ENCODE measurements at places on chromosomes 11 and 22. TPM values are rescaled to one million over a fixed set of nuclear protein-coding genes. Genes with fewer than 3 reads are reported as not detected.

GRCh38 chr11:131754671-131755070 is 384.3 kb downstream of the NTM start:
- no peak for DNase-seq

DNA sequence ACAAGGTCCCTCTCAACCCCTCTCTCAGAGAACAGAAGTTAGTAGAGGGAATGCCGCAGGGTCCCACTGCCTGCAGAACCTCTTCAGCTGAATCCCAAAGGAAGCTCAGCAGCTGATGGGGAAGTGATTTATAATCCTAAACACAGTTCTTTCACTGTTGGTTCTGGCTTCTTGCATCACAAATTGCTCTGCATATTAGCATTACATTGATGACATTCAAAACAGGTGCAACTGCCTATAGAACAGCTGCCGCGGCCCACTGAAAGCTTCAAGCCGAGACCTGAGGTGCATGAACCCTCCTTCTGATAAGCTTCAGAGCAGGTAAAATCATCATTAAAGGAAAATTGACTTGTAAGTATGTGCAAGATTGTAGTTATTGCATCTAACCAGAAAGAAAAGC is 75.2 kb upstream of the KIRREL3 start:
- no peak for DNase-seq

- DNase-seq = no peak
Observed at GRCh38 chr11:7531011-7531410, 17.2 kb downstream of the PPFIBP2 start.

GRCh38 chr11:17859552-17859951 is 125.0 kb downstream of the KCNC1 start:
- DNase-seq = no peak

DNA sequence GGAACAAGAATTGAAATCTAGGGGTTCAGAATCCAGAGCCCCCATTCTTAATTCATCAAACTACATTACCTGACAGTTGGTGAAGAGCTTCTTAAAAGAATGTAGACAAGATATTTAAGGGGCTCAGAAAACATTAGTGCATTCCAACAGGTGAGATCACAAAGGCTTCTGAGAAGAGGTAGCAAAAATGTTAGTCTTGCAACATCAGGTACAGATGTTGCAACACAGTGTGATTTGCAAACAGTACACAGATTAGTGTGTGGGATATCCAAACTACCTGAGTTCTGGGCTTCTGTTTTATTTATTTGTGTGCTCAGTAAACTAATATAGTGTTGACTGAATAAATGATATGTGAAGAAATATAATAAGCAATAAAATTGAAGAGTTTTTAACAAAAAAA is 11.8 kb downstream of the CASP4 start:
- no peak for DNase-seq

- no peak for DNase-seq
Observed at GRCh38 chr11:41056892-41057569, 402.4 kb downstream of the LRRC4C start.

GRCh38 chr11:62680825-62681240 is 2.0 kb upstream of the UBXN1 start:
- no peak for DNase-seq

GRCh38 chr22:23066200-23067022 is 3.9 kb upstream of the GNAZ start:
- no peak for DNase-seq

GRCh38 chr11:62725646-62726045 is 1.6 kb downstream of the HNRNPUL2 start:
- DNase-seq = no peak

- DNase-seq = no peak
Observed at GRCh38 chr11:62880231-62880802, 379 bp upstream of the SLC3A2 start.

GRCh38 chr11:18802381-18803257 is 11.0 kb upstream of the PTPN5 start:
- DNase-seq = peak; percentile 54

GRCh38 chr22:43925433-43926348 is 2.1 kb downstream of the PNPLA3 start:
- no peak for DNase-seq

GRCh38 chr22:36713436-36713835 is 9.9 kb upstream of the CACNG2 start:
- DNase-seq = no peak

GRCh38 chr11:6270584-6271246 is 11.1 kb downstream of the CCKBR start:
- no peak for DNase-seq

DNA sequence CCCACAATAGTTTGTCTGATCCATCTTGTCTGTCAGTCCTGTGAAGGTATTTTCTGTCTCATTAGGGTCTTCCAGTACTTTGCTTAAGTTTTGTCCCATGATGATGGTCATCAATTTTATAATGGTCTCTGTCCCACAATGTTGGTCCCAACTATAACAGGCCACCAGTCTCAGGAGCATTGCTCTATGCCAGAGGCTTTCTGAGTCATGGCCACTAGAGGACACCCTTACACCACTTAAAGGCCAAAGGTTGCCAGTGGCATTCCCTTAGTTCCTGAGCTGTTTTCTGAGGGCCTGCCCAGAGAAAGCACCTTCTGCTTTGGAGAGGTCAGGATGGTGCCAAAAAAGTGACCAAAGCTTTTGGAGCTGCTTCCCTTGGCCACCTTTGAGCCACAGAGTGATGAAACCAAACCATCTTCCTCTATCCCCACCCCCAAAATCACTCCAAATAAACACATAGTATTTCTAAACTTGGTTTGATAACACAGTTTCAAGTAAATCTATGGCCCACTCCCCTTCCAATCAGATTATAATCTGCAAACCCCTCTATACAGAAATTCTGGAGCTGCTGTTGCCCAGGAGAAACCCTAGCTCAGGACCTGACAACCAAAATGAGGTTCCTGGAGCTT is 19.3 kb downstream of the EIF3F start:
- DNase-seq = no peak

DNA sequence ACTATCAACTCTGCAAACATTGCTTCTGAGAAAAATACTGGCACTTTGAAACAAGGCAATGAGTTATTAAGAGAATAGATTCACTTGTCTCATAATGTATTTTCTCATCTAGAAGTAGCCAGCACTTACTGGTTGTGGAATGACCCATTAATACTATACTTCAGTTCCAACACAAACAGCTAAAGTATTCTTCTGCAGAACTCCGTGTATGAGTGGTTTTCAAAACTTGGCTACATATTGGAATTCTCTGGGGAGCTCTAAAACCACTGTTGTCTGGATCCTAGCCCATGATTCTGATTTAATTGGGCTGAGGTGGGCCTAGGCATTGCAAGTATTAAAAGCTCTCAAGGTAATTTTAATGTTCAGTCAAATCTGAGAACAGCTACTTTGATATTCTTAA is 1416.4 kb upstream of the RAG2 start:
- DNase-seq = no peak

DNA sequence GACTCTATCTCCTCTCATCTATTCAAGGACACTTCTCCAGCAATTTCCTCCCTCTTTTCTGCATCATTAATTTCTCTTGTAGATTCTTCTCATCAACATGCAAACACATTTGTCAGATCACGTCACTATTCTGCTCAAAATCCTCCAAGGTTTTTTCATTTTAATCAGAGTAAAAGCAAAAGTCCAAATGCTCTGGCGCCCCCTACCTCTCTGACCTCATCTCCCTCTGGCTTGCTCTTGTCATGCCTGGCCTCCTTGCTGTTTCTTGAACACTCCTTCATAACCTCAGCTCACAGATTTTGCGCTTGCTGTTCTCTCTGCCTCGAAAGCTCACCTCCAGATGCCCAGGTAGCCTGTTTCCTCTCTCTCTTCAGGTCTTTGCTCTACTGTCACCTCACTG is 22.4 kb downstream of the RTCB start:
- DNase-seq = no peak

GRCh38 chr11:27678242-27678641 is 22.0 kb downstream of the BDNF start:
- DNase-seq = no peak

DNA sequence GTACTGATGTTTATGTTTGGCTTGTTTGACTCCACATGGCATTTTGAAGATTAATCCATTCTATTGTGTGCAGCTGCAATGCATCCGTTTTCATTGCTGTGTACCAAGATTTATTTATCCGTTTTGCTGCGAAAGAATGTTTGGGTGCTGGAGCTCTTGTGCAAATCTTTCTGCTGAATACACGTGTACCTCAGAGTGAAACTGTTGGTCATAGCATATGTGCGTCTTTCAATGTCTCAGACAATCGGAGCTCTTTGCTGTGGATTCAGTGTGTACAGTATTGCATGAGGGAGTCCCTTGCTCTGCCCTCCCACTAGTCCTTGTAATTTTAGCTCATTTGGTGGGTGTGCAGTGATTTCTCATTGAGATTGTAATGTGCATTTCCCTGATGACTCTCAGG is 545.4 kb downstream of the TBC1D22A start:
- DNase-seq = no peak

DNA sequence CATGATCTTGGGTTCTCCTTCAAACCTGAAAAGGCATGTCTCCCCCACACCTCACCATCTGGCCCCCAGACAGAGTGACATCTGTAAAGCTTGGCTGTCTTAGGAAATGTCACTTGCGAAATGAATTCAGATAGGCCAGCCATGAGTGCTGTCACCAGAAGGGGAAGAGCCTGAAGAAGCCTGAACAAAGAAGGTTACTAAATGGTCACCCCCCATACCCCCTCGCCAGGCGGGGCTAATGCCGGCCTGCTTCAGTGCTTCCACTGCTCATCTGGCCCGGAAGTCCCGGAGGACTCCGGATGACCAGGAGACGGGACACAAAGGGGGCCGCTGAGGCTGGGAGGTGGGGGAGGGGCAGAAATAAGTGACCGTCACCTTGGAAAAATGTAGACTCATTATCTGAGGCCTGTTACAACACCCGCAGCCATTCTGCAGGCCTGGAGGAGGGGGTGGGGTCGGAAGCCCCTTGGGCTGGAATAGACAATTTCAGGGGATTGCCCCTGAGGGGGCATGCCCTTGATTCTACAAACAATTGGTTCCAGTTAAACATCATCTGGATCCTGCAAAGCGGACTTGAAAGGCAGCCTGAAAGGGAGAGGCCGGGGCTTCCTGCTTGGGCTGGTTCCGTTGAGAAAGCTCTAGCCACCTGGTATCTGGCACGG is 43.2 kb downstream of the NAT10 start:
- DNase-seq = no peak

GRCh38 chr22:49855251-49855911 is 1.7 kb downstream of the ZBED4 start:
- no peak for DNase-seq

- DNase-seq = no peak
Observed at GRCh38 chr11:123286761-123287160, 91.7 kb upstream of the CLMP start.

DNA sequence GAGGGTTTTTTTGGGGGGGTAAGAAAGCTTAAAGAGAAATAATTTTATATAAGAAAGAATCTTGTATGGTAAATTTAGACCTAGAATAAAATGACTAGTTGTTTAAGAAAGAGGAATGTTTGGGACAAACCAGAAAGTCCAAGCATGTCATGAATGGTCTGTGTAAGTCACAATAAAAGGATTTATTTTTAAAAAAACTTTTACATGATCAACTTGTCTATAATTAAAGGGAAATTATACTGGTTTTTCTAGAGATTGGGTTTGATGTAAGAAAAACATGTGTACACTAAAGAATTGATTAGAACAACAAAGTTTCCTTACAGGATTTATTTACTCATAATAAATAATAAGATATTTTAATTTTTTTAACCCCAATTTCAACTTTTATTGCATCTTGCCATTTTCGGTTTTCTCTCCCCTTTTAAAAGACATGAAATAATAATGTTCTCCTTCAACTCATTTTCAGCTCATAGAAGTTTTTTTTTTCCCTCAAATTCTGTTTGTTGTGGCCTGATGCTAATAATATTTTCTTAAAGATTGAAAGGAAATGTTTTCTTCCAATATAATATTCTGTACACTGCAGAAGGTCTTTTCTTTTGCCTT is 35.4 kb upstream of the INCENP start:
- DNase-seq = no peak

DNA sequence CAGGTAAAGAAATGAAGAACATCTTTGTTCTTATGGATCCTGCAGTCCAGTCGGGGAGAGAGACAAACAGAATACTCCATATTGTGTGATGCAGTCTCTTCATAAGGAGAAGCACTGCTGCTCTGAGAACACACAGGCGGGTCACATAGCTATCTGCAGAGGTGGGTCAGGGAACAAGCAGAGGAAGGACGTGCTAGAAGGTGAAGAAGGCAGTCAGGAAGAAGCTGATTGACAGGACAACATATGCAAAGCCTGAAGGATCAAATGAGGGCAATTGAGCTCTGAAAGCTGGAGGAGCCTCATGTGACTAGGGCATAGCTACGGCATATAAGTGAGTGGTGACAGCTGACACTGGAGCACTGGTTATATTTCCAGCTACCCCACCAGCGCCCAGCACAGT is 122.5 kb downstream of the OPCML start:
- DNase-seq = no peak

DNA sequence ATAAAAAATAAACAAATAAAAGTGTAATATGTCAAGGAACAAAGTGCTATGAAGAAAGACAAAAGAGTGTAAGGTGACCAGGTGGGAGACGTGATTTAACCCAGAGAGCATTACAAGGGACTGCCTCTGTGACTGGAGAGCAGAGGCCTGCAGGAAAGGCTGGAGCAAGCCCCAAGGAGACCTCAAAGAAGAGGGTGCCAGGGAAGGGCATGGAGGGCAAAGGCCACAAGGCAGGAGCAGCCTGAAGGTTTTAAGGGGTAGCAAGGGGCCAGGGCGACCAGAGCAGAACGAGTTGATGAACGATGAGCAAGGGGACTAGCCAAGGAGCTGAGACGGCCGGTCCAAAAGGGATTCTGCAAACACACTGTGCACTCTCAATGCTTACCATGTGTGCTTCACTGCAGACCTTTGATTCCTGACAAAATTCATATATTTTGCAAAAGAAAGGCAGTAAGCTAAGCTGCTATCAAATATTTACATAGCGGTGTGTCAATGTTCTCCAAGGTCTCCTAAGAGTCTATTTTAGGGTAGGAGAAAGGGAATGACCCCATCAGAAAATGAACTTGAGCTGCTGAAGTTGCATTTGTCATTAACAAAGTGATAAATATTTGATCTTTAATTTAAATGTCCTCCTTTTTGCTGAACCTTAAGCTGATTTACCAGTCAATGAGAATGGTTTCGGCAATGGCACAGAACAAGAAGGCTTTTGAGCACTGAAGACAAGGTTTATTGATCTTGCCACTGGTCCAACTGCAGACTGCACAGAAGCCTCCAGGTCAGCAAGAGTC is 50.5 kb downstream of the SMCO4 start:
- no peak for DNase-seq

PGR gene
- total RNA-seq = 0.35 TPM

GGT5 gene
- total RNA-seq = not detected

GRM5 gene
- 0.43 TPM for total RNA-seq

OR52I2 gene
- not detected for total RNA-seq

KRTAP5-2 gene
- total RNA-seq = not detected

BAIAP2L2 gene
- total RNA-seq = 7.2 TPM

TRIM49 gene
- not detected for total RNA-seq

OR5D13 gene
- total RNA-seq = not detected

BTG4 gene
- not detected for total RNA-seq

PANX2 gene
- total RNA-seq = 5.4 TPM

Measured in H1 (cell line).